ENCODE measurements at places on chromosomes 5 and 9.

GRCh38 chr9:36144309-36145232, 8.0 kb downstream of the GLIPR2 start:
- no peak for DNase-seq

- no peak for DNase-seq
Measured at GRCh38 chr9:33135031-33135461, 32.1 kb downstream of the B4GALT1 start.

- DNase-seq = no peak
Measured at GRCh38 chr5:128035689-128036088, 47.9 kb upstream of the SLC12A2 start.

DNA sequence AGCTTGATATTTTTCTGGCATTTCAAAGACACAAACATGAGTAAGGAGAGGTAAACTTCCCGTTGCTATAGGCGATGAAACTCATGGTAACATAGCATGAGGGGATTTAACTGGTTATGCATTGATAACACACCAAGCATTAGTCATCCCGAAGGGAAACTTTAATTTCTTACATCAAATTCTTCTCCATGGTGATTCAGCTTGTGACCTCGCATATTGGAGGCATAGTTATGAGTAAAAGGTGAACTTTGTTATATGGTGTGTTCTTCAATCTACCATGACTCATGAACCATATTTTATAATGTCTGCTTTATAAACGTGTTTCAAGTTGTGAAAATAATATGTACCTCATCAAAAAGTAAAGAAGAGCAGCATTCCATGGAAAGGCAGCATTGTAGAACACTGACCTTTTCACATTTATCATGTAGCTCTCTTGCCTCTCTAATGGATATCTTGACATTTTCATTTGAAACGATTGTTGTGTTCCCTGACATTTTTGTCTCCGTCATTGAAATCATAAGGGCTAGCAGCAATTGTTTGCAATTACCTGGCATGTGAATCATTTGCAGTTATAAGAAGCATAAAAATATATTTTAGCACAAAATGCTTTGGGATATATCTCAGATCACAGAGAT, 491.8 kb downstream of the ANXA1 start:
- DNase-seq = no peak

Data from activated T-helper 1 cell treated with anti-CD3 and anti-CD28 coated beads, Interleukin-2, amount 50 U/mL, for 16 hours (primary cell).